ENCODE measurements at places on chromosomes 3 and 15. TPM values are rescaled to one million over a fixed set of nuclear protein-coding genes. Genes with fewer than 3 reads are reported as not detected.

The GPR27 gene
- total RNA-seq = 1.7 TPM

The PRTG gene
- 0.35 TPM for total RNA-seq

The SETD2 gene
- total RNA-seq = 35.3 TPM

The MYZAP gene
- total RNA-seq = 12.1 TPM

The CHL1 gene
- 3.1 TPM for total RNA-seq
